ENCODE measurements at places on chromosomes 16 and 17. TPM values are rescaled to one million over a fixed set of nuclear protein-coding genes. Genes with fewer than 3 reads are reported as not detected.

The HEATR9 gene
- not detected for total RNA-seq

The CCL2 gene
- total RNA-seq, result 15.6 TPM

The PMFBP1 gene
- 3.1 TPM for total RNA-seq

The GLG1 gene
- 114 TPM for total RNA-seq

The RNF222 gene
- total RNA-seq, result not detected

The DRC3 gene
- total RNA-seq, result 4.1 TPM

The ATP1B2 gene
- total RNA-seq, result 29.1 TPM

The TMIGD1 gene
- not detected for total RNA-seq

The TOM1L2 gene
- 49.8 TPM for total RNA-seq
